ENCODE measurements at places on chromosomes 11 and 22.

DNA sequence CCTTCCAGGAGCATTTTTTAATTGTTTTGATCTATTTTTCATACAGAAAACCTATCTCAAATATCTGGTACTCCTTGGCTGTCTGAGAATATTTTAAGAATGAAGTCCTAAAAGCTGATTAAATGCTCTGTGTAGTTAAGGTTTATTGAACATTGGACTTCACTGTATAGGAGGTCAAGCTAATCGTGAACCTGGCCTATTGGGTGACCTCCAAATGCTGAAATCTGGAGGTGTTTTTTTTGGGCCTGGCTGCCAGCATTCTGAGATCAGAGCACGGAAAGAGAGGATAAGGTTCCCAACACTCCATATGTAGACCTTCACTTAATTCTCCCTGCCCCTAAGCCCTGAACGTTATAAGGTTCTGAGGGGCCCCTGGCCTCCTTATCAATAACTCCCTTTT, 8.3 kb downstream of the IL17RA start:
- DNase-seq: no peak

- no peak for DNase-seq
Observed at GRCh38 chr11:67302571-67303131, 679 bp upstream of the SSH3 start.

DNA sequence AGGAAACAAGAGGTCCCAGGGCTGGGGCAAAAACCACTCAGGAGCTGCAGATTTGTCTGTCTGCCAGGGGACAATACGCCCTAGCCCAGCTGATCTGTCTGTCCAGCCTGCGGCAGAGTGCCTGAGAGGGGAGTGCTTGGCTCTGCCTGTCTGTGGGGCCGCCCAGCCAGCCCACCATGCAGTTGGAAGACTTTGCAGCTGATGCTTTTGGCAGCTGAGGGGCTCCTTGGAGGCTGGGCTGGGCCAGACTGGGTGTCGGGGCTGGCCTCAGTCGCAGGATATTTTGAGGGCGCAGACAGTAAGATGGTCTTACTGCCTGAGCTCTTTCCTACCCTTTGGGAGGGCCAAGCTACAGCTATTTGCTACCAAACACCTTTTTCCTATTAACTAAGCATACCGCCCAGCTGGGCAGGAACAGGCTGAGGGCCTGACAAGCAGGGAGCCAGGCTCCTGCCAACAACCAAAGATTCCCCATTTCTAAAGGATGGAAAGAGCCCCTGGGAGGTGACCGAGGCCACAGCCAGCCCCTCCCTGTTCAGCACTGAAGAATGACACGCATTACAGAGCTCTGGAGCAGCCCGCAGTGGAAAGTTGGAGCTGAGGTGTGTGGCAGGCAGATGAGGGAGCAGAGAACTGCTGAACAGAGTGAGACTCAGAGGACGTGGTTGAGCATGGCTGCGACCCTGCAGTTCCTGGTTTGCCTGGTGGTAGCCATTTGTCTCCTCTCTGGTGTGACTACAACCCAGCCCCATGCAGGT, at the start of gene FAM180B:
TSS of gene FAM180B (plus strand) at position 581 of the 758 bp plus-strand sequence. CDS start at position 672, 91 bp downstream.
- DNase-seq: no peak

DNA sequence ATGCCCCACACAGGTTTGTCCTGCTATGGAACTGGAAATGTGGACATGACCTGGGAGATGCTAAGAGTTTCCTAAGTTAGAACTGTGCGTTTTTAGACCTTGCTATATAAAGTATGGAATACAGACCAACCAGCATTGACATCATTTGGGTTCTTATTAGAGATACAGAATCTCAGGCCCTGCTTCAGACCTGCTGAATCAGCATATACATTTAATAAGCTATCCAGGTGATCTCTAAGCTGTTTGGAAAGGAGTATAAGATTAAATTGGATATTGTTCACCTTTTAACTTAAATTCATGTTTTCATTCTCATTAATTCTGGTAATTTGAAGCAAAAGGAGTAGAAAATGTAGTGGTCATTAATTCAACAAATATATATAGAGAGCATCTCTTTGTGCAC, 6.9 kb upstream of the CNTF start:
- DNase-seq: no peak

DNA sequence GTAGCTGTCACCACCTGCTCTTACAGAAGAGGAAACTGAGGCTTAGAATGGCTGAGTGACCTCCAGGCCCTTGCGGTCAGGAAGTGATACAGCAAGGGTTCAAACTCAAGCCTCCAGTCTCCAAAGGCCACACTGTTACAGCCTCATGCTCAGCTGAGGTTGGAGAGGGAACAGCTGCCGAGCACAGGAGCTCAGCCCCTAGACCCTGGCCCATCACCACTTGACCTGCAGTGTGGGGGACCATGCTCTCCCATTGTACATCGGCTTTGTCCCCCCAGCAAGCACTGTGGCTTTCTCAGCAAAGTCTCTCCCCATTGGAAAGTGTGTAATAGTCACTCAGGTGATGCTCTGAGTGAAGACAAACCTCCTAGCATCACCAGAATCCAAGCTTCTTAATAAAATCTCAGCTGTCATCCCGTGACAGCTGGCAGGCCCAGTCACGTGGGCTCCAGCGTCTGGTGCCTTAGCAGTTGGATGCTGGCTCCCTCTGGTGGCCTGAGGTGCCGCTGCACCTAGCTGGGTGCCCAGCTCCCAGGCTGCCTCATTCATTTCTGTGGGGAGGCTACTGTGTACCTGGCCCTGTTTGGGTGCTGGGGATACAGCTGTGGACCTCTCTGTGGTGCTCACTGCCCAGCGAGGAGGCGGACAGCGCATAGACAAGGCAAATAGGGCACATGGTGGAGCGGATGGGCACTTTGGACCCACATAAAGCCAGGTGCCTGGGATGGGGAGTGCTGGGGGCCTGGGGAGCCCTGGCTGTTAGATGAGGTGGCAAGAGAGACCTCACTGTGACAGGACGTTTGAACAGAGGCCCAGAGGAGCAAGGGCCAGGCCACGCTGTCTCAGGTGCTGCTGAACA, 19.1 kb upstream of the MYRF start:
- peak; percentile 87 for DNase-seq

DNA sequence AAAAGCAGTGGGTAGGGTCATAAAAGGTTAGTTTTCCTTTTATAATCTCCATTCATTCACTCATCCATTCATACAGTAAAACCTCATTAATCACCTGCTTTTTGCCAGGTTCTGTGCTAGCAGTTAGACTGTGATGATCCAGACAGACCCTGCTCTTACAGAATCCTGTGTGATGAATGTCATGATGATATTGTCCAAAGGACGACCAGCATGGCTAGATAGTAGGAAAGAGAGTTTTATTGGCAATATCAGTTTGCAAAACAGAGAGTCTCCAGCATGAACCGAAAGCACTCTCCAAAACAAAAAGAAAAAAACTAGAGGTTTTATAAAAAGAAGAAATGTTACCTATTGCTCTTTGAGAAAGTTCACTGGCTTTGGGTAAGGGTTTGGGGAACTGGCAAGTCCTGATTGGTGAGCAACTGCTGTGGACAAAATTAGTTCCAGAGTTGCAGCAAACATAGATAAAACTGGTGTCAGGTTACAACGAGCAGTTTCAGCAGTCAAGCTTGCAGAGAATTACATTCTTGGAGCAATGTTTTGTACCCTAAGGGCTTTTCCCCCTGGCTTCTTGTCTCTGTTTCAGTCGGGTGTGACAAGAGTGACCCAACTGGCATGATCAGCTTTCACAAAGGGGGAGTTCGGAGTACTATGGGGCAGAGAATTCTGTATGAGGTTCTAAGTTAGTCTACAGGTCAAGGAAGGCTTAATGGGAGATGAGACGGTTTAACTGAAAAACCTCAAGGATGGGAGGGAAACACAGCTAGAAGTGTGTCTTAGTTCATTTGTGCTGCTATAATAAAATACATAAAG, 58.3 kb downstream of the HSD17B12 start:
- DNase-seq: no peak

DNA sequence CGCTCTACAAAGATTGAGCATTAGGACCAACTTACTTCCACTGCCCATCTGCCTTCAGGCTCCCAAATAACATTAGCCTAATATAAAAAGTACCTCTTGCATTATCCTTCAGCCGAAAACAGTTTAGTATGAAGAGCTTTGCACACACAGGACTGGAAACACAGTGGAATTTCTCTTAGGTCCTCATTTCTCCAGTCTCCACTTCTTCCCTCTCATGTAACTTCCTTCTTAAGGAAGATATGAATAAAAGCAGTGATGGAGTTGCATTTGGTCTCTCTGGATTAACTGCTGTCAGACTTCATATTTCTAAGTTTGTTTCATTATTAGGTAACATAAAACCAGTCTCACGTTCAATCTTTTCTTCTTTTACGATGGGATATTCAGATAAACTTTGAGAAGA, 5.6 kb upstream of the MPEG1 start:
- no peak for DNase-seq

- peak; percentile 48 for DNase-seq
Observed at GRCh38 chr22:25083807-25084200, 115.9 kb upstream of the CRYBB3 start.

DNA sequence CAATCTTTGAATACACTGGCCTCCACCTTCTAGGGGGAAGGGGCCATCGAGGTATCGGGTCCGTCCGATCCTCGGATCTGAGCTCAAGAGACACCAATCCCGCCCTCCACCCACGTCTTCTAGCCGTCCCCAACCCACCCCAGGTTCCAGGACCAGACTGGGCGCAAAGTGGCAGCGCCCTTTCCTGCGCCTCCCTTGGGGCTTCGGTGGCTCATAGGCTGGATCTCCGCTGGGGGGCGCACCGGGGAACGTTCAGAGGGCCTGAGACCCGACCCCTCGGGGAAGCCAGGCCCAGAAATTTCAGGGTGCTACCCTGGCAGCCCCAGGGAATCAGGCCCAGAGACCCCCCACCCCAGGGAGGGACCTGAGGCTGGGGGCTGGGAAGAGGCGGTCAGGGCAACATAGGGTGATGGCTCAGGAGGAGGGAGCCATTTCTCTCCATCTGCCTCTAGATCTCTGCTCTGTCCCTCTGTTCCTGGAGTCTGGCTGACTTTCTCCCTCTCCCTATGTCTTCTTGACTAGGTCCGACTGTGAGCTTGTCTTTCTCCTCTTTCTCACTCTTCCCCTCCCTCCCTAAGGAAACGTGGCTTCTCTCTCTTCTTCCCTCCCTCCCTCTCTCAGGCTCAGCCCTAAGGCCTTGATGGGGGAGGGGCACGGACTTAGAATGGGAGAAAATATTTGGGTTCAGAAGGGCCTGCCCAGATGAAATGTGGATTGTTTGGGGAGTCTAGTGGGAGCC, 1.1 kb downstream of the CREB3L1 start:
- DNase-seq: no peak

DNA sequence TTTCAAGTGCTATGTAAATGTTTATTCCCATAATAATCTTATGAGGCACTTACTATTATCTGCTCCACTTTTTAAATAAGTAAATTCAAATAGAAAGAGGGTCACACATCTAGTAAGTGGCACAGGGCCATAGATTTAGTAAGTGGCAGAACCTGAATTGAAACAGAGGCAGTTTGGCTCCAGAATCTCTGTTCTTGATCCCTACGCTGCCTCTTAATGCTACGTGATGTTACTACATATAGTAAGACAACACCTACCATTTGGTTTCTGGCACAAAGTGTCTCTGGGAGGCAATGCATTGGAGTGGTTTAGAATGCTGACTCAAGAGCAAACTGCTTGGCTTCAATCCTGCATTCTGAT, 1018.3 kb downstream of the DLG2 start:
- no peak for DNase-seq

- no peak for DNase-seq
Observed at GRCh38 chr11:120945042-120945441, 78.9 kb upstream of the TBCEL start.

DNA sequence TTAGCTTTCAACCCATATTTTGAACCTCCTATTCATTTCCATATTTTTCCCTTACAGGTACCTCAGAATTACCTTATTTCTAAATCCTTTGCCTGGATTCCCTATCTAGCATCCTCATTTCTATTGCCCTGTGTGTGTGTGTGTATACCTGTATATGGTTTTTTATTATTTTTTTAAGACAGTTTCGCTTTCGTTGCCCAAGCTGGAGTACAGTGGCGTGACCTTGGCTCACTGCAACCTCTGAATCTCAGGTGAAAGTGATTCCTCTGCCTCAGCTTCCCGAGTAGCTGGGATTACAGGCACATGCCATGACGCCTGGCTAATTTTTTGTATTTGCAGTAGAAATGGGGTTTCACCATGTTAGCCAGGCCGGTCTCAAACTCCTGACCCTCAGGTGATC, 12.6 kb downstream of the HIPK3 start:
- no peak for DNase-seq

DNA sequence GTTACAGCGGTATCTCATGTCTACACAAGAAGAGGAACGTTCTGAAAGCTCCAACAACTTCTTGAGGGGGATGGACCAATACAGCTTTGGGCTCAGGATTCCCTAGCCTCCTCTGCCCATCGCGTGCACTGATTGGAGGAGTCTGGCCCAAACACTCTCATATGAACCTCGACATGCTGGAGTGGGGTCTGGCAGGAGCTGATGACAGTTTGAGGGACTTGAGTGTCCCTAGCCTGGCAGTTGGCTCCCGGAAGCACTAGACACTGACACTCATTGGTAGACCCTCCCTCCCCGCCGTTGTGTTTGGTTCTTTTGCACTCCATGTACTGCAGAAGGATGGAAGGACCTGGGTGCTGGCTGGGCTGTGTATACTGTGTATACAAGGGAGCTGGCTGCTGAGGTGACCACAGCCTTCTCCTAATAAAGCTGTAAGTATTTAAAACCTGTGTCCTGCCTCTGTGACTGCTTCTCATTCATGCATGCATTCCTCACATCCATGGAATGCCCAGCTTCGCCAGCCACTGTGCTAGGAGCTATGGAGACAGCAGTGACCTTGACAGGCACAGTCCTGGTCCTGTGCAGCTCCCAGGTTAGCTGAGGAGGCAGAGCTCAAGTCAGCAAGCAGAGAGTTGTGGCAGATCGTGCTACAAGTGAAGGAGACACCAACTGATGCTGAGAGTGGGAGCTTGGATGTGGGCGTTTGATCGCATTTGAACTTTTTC, 27.9 kb downstream of the ADAMTS15 start:
- DNase-seq: no peak

- no peak for DNase-seq
Observed at GRCh38 chr11:70480711-70481110, 82.4 kb downstream of the CTTN start.

GRCh38 chr11:92739041-92739440, 230.4 kb upstream of the MTNR1B start:
- DNase-seq: no peak

DNA sequence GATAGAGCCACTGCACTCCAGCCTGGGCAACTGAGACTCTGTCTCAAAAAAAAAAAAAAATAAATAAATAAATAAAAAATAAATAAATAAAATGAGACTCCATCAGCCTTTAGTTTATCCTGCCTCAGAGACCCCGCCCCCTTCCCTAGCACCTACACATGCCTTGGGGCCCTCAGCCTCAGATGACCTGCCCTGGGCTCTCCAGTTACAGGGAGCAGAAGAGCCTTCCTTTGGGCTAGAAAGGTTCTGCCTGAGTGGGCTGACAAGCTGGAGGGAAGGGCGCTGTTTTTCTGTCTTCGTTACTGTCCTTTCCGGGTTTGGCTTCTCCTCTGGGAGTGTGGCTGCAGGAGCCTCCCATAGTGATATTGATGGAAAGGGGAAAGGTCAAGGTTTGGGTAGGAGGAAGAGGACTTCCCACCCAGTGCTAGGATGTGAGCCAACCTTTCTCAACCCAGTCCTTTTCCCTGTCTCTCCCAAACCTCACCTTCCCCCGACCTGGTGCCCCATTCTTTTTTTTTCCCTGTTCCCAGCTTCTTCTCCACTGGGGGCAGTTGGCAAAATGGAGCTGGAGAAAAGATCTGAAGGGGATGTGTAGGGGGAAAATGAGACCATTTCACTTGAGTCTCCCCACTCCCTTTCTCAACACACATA, 1.5 kb upstream of the SF3B2 start:
- DNase-seq: no peak
